ENCODE measurements at places on chromosomes 5 and 9.

DNA sequence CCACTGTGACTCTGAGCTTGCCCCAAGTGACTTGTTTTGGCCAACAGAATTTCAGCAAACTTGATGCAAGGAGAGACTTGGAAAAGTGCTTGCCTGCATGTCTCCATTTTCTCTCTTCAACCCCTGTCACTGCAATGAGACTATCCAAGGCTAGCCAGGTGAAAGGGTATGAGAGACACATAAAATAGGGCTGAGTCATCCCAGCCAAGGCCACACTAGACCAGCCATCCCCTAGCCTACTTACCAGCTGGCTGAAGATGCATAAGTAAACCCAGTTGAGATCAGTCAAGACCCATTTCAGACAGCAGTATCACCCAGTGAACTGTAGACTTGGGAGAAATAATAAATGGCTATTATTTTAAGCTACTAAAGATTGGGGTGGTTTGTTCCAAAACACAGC, 52.9 kb upstream of the VLDLR start:
- no peak for DNase-seq

- no peak for DNase-seq
Observed at GRCh38 chr9:74856989-74857388, 30.7 kb downstream of the TRPM6 start.

DNA sequence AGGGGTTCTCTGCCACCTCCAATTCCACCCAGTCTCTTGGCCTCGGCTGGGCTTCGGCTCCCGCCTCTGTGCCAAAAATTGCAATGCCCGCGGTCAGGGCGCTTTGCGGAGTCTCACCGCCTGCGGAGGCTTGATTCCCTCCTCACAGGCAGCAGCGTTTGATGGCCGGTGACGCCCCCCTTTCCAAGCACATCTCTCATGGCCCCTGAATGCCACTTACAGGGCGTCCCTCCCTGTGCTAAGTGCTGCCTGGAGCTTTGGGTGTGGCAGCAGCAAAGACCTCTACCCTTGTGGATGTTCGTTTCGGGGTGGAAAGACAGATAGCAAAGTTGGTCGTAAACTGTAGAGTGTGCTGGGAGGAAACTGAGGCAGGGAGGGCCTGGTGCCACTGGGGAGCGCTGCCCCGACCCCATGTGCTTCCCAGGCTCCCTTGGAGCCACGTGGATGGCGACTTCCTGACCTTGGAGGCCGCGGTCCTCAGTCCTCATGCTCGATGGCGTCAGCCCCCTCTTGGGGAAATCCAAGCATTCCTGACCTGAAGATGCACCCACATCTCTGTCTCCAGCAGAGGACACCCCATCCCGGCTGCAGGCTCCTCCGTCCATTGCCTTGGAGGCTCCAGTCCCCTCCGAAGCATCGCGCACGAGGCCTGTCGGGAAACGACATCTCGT, 249.2 kb upstream of the IRX4 start:
- DNase-seq = no peak

DNA sequence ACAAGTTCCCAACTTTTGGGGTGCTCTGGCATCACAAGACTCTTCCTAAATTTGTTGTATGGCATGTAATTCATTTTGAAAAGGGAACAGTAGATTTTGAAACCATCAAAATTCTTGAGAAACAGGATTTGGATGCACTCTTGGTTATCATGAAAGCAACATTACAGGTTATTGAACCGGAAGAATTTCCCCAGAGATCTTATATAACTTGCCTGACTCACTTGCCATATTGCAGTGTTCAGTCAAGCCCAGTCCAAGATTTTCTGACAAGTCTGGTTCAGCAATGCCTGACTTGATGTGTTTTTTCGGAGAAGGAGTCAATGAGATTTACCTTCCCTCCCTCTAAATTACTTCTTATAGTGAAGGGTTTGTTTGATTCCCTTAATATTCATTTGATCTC, 32.0 kb downstream of the SMIM15 start:
- DNase-seq = no peak

GRCh38 chr5:178213748-178214151, 9.4 kb downstream of the HNRNPAB start:
- DNase-seq = no peak

DNA sequence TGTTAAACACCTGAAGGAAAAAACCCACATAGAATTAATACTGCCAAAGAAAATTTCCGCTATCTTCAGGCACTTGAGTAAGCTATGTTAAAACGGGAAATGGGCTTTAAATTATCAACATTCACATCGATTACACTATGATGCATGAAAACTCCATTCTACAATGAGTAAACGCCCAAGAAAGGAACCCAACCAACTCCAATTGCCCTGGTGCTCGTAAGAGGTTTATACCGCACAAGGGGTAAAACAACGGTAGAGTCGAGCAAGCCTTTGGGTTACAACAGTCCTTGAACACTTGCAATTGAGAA, 1.0 kb downstream of the AGTPBP1 start:
- no peak for DNase-seq

DNA sequence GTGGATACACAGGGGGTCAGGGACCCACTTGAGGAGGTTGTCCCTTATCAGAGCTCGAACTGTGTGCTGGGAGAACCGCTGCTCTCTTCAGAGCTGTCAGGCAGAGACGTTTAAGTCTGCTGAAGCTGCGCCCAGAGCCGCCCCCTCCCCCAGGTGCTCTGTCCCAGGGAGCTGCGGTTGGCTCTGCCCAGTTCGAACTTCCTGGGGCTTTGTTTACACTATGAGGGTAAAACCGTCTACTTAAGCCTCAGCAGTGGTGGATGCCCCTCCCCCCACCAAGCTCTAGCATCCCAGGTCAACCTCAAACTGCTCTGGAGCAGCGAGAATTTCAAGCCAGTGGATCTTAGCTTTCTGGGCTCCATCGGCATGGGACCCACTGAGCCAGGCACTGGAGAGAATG, 15.9 kb downstream of the SRD5A1 start:
- DNase-seq = no peak
